AG09309 (cell line): ENCODE measurements at places on chromosomes 12 and 14.
A peak's percentile ranks its signal among the peaks of the same experiment; 100 is the strongest.

GRCh38 chr14:70856851-70857495 lies 47.7 kb upstream of the MAP3K9 start:
- peak; percentile 69 for DNase-seq

DNA sequence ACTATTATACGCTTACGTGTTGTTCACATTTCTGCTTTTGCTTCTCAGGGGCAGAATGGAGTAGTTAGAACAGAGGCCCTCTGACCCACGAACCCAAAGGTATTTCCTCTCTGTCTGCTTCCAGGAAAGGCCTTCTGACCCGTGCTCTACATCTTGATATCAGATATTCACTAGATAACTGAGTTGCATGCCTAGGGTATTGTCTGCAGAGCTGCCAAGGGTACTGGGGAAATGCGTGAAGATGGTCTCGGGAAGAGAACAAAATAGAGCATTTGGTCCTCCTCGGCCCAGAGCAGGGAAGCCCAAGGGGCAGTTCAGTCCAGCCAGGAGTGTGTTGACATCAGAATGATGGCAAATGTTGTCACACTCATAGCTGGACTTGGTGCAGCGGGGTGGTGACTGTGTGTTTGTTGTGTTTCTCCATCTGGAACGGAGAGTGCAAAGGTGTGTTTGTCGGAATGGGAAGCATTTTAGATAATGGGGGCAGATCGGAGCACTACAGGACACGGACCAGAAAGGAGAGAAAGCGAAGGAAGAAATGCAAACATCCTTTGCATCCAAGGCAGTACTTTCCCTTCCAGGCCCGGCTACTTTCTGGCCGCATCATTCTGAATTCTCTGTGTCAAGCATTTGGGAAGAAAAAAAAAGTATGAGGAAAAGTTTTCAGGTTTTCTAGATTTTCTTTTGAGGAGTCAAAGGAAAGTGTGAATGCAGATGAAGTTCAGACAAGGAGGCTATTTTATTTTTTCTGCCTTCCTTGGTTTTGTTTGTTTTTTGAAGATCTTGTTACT lies 8.1 kb downstream of the GLT1D1 start:
- no peak for DNase-seq

GRCh38 chr12:51324953-51325352 lies 979 bp upstream of the BIN2 start:
- DNase-seq: no peak

- DNase-seq: no peak
Observed at GRCh38 chr14:55950135-55950534, 168.1 kb upstream of the PELI2 start.

DNA sequence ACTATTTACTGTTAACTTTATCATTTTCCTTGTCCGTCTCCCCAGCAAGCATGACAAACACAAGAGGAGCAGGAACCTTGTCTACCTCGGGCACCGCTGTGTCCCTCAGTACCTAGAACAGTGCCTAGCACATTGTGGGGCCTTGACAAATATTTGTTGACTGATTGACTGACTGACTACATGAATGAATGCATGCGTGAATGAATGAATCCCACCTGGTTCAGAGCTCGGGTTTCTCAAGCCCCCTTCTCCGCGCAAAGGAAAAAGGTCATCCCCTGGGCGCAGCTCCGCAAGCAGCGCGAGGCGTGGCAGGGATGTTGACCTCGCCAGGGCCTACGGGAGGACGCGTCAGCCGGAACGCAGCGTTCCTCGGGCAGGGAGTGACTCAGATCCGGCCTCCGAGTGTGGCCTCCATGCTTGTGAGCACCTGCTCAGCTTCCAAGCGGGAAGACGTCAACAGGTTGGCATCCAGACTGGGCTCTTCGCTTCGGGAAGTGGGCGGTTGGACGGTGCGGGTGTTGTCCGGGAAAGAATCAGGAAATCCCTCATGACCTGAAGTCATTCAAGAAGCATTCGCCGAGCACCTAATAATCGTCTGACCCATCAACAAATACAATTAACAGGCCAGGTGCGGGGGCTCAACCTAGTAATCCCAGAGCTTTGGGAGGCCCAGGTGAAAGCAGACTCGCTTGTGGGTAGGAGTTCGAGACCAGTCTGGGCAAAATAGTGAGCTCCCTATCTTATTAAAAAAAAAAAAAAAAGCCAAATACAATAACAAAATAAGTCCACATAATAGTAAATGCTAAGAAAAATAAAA lies 13.9 kb upstream of the UBC start:
- no peak for DNase-seq
